ENCODE measurements at places on chromosomes 13 and 19. TPM values are rescaled to one million over a fixed set of nuclear protein-coding genes. Genes with fewer than 3 reads are reported as not detected.

The KCNC3 gene
- 22.4 TPM for total RNA-seq

The DCT gene
- 0.42 TPM for total RNA-seq

The KIR2DL1 gene
- total RNA-seq: not detected

The CEACAM20 gene
- total RNA-seq: not detected

The DNMT1 gene
- 61.1 TPM for total RNA-seq
